ENCODE measurements at places on chromosomes 2 and 18. TPM values are rescaled to one million over a fixed set of nuclear protein-coding genes. Genes with fewer than 3 reads are reported as not detected.

GRCh38 chr2:183532514-183532913 lies 408.3 kb downstream of the NUP35 start:
- DNase-seq: no peak

GRCh38 chr2:42848726-42849290 lies 56.4 kb upstream of the HAAO start:
- DNase-seq: no peak

GRCh38 chr2:26612034-26612433 lies 29.1 kb downstream of the CIB4 start:
- no peak for DNase-seq

GRCh38 chr2:24477229-24477628 lies 13.8 kb upstream of the NCOA1 start:
- DNase-seq: no peak

DNA sequence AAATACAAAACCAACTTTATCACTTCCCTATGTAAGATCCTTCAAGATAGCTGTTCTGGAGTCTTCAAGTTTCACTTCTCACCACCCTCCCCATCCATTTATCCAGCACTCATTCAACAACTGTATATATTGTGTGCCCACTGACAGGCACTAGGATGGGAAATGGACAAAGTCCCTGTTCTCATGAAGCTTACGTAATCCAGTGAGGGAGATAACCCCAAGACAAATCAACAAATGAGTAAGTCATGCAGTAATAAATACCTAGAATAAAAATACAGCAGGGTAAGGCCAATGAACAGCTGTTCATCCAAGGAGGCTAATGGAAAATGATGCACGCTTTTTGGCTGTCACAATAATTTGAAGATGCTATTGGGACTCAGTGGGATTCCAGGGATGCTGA lies 133.8 kb downstream of the MEMO1 start:
- no peak for DNase-seq

DNA sequence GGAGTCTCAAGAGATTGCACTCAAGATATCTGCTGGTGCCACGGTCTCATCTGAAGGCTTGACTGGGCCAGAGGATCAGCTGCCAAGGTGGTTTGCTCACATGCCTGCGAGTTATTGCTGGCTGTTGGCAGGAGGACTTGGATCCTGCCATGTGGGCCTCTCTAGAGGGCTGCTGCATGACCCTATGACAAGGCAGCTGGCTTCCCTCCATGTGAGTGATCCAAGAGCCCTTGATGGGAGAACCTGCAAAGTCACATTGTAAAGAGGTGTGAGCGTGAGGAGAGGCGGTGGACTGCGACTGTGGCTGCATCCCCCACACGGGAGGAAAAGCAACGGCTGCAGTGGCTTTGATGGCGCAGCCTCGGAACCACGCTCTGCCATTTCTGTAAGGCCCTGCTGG lies 4.0 kb upstream of the ALLC start:
- DNase-seq: no peak

- DNase-seq: no peak
These were observed 505.8 kb upstream of the TNP1 start for GRCh38 chr2:217365656-217366055.

- no peak for DNase-seq
These were observed 31.9 kb downstream of the SNORC start for GRCh38 chr2:232901736-232902578.

- DNase-seq: no peak
These were observed 72.1 kb downstream of the CABLES1 start for GRCh38 chr18:23207191-23207955.

The GBX2 gene
- total RNA-seq: not detected

The ZEB2 gene
- 83.2 TPM for total RNA-seq

Measured in left ventricle myocardium superior (tissue), 1 donor.